ENCODE measurements at places on chromosomes 4 and X.

DNA sequence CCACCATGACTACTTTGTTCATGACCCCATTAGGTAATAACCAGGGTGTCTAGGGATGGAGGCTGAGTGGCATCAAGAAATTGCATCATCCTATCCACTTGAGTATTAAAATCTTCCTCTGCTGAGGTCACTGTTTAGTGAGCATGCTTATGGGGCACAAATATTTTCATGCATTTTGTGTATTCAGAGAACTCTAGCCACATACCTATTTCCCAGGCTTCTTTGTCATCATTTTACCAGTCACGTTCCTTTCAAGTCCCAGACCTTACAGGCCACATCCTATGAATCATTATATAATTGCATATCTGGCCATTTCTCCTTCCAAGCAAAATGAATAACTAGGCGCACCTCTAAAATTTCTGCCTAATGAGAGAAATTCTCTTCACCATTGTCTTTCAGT is 1882.9 kb upstream of the AGA start:
- no peak for DNase-seq

DNA sequence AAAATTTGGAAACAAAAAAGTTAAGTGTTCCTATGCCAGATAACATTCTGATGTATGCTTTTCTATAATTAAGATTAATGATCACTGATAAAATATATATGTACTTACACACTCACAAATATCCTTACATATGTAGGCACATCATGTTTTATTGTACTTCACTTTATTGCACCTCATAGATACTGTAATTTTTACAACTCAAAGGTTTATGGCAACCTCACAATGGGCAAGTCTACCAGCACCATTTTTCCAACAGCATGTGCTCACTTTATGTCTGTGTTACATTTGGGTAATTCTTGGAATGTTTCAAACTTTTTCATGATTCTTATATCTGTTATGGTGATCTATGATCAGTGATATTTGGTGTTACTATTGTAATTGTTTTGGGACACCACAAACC is 57.8 kb upstream of the GPRIN3 start:
- no peak for DNase-seq

- no peak for DNase-seq
Measured at GRCh38 chrX:136273986-136274385, 22.8 kb upstream of the MAP7D3 start.

GRCh38 chr4:70183940-70184246 is 11.6 kb upstream of the ODAM start:
- DNase-seq: no peak

- DNase-seq: no peak
Measured at GRCh38 chrX:110316351-110317060, 1.4 kb downstream of the AMMECR1 start.
